ENCODE measurements at places on chromosomes 3 and 15. TPM values are rescaled to one million over a fixed set of nuclear protein-coding genes. Genes with fewer than 3 reads are reported as not detected.

ADIPOQ gene
- not detected for total RNA-seq

SPESP1 gene
- not detected for total RNA-seq

MELTF gene
- total RNA-seq: 63.0 TPM

SPINK8 gene
- not detected for total RNA-seq

RLBP1 gene
- 0.13 TPM for total RNA-seq

DIPK2A gene
- total RNA-seq: 5.9 TPM

XYLB gene
- total RNA-seq: 4.9 TPM

ADAMTS7 gene
- total RNA-seq: 11.0 TPM

IL17RD gene
- 1.1 TPM for total RNA-seq

PLSCR5 gene
- not detected for total RNA-seq

TRPC1 gene
- total RNA-seq: 6.8 TPM

P3H2 gene
- total RNA-seq: 34.5 TPM

ELP6 gene
- 27.1 TPM for total RNA-seq

KLHL40 gene
- total RNA-seq: not detected

ITIH3 gene
- total RNA-seq: not detected

PIF1 gene
- 14.0 TPM for total RNA-seq

CA12 gene
- total RNA-seq: 192 TPM

STRA6 gene
- 78.9 TPM for total RNA-seq

OSTN gene
- total RNA-seq: not detected

IQCH gene
- total RNA-seq: 1.4 TPM

KNG1 gene
- not detected for total RNA-seq

SPATA12 gene
- 0.30 TPM for total RNA-seq

FANCD2OS gene
- total RNA-seq: not detected

COPS2 gene
- 57.9 TPM for total RNA-seq

DAZL gene
- not detected for total RNA-seq

DYNLT2B gene
- total RNA-seq: 25.1 TPM

NISCH gene
- total RNA-seq: 11.4 TPM

KIF23 gene
- total RNA-seq: 79.7 TPM

ABHD6 gene
- 11.0 TPM for total RNA-seq

NR2F2 gene
- total RNA-seq: 20.2 TPM

VIPR1 gene
- total RNA-seq: 1.7 TPM

CCDC9B gene
- 19.3 TPM for total RNA-seq
